ENCODE measurements at places on chromosomes 13 and 19.

DNA sequence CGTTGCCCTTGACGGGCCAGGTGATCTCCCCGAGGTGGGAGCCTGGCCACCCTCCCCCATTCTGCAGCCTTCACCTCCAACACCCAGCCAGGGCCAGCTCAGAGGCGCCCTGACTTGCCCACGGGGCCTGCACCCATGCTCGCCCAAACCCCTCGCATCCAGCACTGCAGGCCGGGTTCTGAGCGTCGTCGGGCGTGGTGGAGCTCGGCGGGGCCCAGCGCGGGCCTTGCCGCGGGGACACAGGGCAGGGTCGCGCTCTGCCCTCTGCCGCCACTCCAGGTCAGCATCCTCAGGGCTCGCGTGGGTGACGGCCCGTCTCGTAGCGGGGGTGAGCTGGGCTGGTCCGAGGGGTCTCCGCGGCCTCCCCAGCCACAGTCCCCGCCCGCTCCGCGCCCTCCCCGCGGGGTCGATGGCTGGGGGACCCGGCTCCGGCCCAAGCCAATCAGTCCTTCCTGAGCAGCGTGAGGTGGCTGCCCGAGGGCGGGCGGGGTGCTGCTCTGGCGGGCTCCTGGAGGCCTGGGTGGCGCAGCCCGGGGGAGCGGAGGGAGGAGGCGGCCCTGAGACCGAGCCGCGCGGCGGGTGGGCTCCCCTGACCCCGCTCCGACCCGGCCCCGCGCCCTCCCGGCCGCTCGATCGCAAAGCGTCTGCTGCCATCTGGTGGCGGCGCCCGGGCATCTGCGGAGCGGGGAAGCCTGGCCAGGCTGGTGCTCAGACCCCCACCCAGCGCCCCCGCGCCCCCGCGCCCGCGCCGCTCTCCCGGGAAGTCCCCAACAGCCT is 61.4 kb downstream of the CCNE1 start:
- DNase-seq = peak; percentile 39

GRCh38 chr13:48994706-48995105 is 19.0 kb downstream of the FNDC3A start:
- DNase-seq = no peak

GRCh38 chr19:10501971-10502523 is 1.1 kb downstream of the KEAP1 start:
- peak; percentile 77 for DNase-seq

GRCh38 chr19:56144376-56144775 is 3.3 kb downstream of the ZNF444 start:
- no peak for DNase-seq
